ENCODE measurements at places on chromosomes 5 and 9.

DNA sequence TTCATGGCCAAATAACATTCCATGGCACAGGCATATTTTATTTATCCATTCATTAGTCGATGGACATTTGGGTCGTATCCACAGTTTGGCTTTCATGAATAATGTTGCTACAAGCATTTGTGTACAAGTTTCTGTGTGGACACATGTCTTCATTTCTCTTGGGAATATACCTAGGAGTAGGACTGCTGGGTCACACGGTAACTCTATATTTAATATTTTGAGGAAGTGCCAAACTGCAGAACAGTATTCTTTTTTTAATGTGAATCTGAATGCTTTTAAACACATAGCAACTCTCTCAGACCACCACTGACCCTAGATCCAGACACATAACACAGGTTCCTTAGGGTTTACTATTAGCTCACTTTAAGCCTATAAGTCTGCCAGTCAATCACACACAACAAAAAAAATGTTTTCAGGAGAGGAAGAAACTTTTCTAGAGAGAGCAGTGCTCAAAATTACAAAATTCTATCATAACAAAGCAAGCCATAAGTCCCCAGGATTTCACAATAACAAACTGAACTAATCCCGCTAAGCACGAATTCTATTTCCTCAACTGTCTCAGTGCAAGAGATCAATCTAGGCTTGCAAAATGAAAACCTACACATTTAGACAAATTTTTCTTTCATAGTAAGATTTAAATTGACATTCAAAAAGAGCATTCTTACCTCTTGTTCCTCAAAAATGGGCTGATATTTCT lies 41.8 kb upstream of the GABBR2 start:
- no peak for DNase-seq

DNA sequence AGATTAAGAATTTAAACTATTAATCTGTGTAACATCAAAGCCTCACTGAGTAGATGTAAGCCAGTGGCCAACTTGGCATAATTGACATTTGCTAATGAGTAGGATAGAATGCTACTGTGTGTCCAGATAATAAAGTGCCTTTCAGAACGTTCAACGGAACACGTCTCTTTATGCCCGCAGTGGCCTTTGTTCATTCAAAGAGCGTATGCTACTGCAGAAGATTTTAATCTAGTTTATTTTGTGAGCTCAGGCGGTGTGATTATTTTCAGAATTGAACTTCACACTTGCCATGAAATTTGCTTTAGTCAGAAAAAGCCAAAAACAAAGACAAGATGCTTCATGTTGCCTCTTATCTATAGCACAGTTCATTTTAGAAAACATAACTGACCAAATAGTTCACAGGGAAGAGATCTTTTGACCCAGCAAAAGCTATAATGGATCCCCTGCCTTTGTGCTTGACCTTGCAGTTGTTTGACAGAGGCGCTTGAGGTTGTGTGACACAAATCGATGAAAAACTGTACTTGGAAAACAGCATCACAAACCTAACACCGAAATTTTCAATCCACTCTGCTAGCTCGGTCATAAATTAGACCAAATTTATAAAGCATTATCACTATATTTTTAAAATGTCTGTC lies 530.9 kb upstream of the TYRP1 start:
- no peak for DNase-seq

DNA sequence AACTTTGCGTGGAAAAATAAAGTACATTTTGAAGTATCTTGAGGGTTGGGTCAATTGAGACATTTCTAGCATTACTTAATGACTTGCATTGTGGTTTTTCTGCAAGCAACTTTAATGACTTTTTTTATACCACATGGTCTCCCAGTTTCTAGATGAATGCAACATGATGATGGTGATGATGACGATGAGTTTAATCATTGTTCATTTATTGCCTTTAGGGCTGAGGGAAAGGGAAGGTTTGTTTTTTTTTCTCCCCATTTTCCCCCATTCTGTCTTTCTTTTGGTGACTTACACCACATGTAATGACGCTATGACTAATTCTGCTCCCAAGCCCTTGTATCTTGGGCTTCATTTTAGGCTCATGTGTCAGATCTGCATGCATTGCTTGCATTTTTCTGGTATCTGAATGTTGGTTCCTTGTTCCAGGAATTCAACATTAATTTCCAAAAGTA lies 57.7 kb upstream of the NXNL2 start:
- no peak for DNase-seq

- peak; percentile 62 for DNase-seq
Observed at GRCh38 chr5:74945561-74946165, 79.5 kb upstream of the FAM169A start.

DNA sequence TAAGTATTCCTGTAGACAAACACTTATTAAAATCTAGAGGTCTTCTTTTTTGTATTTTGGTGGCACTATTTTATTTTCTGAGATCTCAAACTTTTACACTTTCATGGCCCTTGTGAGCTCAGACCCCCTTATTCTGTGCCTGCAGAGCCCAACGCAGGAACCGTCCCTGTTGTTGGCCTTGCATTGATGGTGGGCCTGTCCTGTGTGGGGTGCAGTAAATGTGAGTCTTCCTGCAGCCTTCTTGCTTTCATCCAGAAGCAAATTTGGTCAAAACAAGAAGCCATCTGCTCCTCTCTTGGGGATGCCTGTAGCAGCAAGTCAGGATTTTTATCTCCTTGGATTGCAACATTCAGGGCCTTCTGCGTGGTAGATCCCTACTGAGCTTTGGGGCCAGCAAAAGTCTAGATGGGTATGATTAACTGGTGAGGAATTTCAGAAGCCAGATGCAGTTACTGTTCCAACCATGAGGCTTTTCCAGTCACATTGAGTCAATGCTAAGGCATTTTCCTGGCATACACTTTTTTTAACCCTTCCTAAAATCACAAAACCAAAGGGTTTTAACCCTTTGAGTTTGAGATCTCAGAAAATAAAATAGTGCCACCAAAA lies 31.7 kb downstream of the BASP1 start:
- no peak for DNase-seq

DNA sequence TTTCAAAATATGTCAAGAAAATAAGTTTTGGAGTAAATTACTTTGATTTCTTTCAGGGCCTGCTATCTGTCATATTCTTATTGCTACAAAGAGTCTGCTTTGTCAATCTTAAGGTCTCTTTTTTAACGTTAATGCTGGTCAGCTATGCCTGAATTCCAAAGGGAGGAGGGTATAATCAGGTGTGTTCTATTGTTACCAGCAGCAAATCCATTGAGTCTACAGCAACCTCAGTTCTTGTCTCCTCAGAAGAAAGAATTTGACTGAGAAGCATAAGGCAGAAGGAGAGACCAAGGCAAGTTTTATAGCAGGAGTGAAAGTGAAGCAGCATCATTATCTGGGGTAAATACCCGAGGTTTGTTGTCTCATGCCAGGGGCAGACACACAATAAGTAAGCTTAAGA lies 23.7 kb upstream of the MINAR2 start:
- DNase-seq = no peak

- no peak for DNase-seq
Observed at GRCh38 chr5:149341876-149342275, 3.4 kb upstream of the GRPEL2 start.

GRCh38 chr5:74196233-74196632 lies 444.3 kb downstream of the ENC1 start:
- no peak for DNase-seq

DNA sequence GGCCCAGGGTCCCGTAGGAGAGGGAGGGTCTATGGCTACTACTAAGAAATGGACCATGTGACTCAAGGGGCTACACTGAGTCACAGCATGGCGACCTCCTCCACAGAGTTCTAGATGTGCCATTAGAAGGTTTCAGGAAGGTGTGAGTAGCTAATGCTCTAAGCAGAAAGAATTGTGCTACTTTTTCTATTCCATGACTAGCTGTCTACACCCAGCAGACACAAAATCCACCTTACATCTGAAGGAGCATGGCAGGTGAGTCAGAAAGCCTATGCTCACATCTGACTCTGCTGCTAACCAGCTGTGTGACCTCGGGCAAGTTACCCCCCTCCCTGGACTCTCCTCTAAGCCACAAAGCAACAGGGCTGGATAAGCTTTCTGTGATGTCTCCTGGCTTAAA lies 14.4 kb upstream of the MEIKIN start:
- peak; percentile 37 for DNase-seq

GRCh38 chr5:88691230-88691582 lies 191.8 kb downstream of the MEF2C start:
- no peak for DNase-seq
